ENCODE measurements at places on chromosomes 3 and 15.
A peak's percentile ranks its signal among the peaks of the same experiment; 100 is the strongest.

DNA sequence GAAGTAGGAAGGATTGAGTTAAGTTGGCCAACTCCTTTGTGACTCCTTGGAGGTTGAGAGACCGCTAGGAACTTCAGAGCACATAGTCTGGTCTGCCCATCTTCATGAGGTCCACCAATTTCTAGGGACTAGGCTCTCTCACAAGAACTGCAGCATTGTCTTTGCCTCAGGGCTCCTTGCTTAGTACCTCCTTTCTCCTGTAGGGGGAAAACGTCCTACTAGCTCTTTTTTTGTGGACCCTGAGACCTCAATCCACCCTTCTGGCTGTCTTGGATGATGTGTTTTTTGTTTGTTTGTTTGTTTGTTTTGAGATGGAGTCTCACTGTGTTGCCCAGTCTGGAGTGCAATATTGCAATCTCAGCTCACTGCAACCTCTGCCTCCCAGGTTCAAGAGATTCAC, 21.6 kb downstream of the REC114 start:
- H3K4me1 ChIP-seq = no peaks in the 10 kb centered on the region
- H3K36me3 ChIP-seq = no peaks in the 10 kb centered on the region
- no peak overlapping the region for H3K27ac ChIP-seq
- no peak overlapping the region for H3K4me3 ChIP-seq
- no peaks in the 10 kb centered on the region for H3K27me3 ChIP-seq
- DNase-seq = no peak

DNA sequence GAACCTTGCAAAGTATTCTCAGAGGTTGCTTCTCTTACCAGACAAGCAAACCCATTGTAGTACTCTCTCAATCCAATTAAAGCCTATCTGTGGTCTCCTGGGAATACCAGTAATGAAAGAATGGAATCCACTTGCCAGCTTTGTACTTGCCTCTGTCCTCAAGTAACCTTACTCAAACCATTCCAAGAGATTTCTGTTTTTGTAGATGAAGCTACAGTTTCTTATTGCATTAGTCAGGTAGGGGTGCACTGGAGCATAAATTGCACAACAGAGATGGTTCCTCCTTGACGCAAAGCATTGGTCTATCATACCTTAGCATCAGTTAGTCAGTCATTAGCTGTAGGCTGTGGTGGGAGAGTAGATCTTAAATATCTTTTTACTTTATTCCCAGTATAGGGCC, 52.9 kb downstream of the BTLA start:
- H3K4me3 ChIP-seq = no peak overlapping the region
- no peak overlapping the region for H3K27ac ChIP-seq
- H3K4me1 ChIP-seq = no peaks in the 10 kb centered on the region
- no peaks in the 10 kb centered on the region for H3K27me3 ChIP-seq

- no peaks in the 10 kb centered on the region for H3K27me3 ChIP-seq
- H3K4me1 ChIP-seq = no peaks in the 10 kb centered on the region
- H3K27ac ChIP-seq = no peak overlapping the region
- no peaks in the 10 kb centered on the region for H3K36me3 ChIP-seq
- DNase-seq = no peak
Measured at GRCh38 chr3:195508185-195508584, 34.9 kb downstream of the PPP1R2 start.

DNA sequence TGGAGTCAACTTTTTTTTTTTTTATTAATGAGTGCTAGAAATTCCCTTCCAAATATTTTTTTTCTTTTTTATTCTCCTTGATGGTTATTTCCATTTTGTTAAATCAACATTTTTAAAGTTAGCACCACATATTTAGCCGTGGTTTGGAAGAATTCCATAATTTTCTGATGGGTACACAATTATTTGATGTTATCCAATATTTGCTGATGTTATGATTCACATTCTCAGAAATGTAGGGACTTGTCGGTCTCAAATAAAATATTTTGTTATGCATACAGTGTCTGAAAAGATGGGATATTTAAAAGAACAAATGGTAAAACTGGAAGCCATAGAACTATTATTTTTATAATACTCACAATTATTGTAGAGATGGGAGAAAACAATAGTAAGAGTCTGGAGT, 911.5 kb upstream of the GBE1 start:
- H3K4me3 ChIP-seq = no peak overlapping the region
- no peak for DNase-seq
- no peaks in the 10 kb centered on the region for H3K36me3 ChIP-seq
- H3K27ac ChIP-seq = no peak overlapping the region

DNA sequence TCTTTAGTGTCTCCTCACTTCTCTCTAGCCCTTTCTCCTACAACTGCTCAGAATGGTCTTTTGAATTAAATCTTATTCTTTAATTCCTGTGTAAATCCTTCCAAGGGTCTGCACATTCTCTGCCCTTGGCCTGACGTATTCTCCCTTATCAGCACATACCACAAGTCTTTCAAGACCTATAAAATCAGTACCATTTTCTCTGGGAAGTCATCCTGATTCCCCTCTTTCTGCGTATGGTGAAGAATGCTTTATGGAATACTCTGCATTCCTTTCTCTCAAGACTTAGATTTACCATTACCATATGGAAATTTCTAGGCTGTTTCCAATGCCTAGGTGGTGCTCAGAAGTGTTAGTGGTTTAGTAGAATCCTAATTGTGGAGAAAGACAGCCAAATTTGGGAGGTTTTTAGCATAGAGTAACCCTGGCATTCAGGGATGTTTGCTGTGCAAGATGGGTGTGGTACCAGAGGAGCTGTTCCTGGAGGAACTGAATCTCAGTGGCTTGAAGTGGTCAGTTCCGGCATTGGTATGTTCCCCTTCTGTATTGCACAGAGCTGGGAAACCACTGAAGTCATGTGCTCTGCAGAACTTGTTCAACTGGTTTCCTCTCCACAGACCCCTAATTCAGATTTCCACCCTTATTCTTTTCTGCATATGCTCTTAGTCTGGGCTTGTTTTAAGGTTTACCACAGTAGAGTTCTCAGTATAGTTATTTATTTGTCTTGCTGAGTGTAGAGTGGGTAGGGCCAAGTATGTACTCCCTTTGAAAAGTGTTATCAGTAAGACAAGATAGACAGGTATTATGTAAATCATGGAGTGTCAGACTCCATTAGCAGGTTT, 24.5 kb downstream of the IQGAP1 start:
- peaks cover 15% of the 10 kb centered on the region for H3K4me1 ChIP-seq
- peak; percentile 84 for DNase-seq
- H3K4me3 ChIP-seq = no peak overlapping the region
- H3K27me3 ChIP-seq = no peaks in the 10 kb centered on the region
- H3K27ac ChIP-seq = peak overlapping the region; percentile 77
- H3K36me3 ChIP-seq = no peaks in the 10 kb centered on the region
